NCI-H1048 (cell line): ENCODE measurements at places on chromosomes 1 and 21.

DNA sequence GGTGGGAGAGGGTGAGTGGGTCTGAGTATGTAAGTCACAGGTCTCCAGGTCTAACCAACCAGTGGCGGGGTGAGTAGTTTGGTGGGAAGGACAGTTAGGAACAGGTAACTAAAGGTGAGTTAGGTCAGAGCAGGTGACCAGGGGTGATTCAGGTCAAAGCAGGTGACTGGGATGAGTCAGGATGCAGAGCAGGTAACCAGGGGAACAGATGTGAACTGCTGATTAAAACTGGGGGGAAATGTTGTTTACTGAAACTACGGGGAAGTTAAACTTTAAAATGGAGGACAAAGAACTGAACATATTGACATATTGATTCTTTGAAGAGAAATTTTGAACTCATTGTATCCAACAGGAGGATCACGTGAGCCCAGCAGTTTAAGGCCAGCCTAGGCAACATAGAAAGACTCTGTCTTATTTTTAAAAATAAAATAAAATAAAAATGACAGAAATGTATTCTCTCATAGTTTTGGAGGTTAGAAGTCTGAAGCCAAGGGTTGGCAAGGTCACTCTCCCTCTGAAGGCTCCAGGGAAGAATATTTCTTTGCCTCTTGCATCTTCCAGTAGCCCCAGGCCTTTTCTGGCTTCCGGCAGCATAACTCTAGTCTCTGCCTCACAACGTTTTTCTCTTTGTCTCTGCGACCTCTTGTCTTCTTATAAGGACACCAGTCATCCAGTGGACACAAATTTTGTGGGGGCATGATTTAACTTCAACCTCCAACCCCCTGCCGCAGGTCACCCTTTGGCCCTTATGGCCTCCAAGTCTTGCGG lies 64.3 kb upstream of the TINAGL1 start:
- no peak for DNase-seq

DNA sequence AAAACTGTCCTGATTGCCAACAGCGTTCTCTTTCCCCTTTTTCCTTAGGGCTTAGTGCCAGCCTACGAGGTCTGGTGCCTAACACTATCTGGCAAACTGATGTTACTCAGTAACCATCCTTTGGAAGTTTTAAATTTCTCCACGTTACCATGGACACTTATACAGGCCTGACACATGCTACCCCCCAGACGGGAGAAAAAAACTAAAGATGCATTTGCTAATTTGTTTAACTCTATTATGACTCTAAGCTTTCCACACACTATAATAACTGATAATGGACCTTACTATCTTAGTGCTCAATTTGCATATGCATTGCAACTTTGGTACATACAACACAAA lies 36.8 kb downstream of the CLCA1 start:
- DNase-seq = no peak

- no peak for DNase-seq
Measured at GRCh38 chr1:184605941-184606340, 148.7 kb downstream of the EDEM3 start.

DNA sequence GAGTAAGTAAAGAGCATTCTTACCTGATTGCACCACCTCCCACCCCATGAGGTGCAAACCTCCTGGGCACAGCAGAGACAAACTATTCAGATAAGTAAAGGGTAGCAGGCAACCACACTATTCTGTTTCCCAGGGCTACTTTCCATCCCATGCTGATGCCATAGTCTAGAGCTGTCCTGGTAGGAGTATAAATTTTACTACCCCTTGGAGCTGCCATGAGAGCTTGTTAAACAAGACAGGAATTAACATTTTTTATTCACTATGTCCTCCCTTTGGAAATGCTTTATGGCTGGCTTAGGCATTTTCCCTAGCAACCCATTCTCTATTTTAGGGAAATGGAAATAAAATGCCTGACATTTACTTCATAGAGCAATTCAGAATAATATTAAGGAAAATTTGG lies 324.6 kb upstream of the USP25 start:
- DNase-seq = no peak

DNA sequence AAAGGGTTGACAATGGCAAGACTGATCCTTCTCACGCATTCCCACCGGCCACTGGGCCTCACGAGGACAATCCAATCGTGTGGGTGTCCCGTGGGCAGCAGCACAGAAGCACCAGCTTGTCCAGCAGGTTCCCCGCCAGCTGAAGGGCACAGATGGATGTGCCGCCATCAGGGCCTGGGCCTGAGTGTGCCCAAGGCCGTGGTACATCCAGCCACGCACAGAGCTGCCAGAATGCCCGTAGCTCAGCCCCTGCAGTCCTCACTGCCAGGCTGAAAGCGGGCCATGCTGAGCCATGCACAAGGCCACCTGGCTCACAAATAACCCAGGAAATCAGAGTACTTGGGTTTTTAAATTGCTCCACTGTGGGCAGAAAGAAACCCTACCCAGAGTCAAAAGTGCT lies 7.0 kb downstream of the NPHP4 start:
- no peak for DNase-seq

DNA sequence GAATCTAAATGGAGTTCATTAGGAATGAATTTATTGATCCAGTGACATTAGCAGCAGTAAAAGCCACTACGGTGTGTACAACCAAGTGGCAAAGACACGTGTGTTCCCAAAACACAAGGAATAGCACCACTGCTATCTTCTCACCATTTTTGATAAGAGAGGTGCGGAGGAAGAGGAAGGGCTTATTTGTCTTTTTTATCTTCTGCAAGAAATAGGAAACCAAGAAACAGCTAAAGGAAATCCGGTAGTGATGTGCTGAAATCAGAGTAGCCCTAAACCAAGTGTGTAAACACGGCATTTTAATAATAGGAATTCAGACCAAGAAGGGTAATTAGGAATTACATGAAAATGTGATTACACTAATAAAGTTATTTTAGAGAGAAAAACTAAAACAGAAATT lies 9.1 kb upstream of the SCYL3 start:
- DNase-seq = no peak

GRCh38 chr1:185786524-185786923 lies 52.3 kb downstream of the HMCN1 start:
- DNase-seq = no peak

GRCh38 chr1:36622741-36623648 lies 140.3 kb upstream of the CSF3R start:
- no peak for DNase-seq

DNA sequence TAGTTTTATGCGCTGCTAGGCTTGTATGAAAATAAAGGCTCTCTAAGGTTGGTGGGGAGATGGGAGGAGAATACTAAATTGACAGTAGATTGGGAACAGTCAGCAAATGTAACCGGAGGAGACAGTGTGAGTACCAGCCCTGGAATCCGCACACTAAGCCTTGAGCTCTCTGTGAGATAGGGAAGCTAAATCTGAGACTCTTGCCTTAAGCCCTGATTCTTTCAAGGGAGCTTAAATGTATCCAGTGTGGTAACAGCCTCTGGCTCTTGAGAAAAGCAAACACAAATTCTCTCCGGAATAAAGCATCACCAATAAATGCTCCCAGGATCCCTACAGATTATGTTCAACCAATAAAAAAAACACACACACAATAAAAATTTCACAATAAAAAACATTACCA lies 33.0 kb upstream of the PDPN start:
- DNase-seq = no peak

DNA sequence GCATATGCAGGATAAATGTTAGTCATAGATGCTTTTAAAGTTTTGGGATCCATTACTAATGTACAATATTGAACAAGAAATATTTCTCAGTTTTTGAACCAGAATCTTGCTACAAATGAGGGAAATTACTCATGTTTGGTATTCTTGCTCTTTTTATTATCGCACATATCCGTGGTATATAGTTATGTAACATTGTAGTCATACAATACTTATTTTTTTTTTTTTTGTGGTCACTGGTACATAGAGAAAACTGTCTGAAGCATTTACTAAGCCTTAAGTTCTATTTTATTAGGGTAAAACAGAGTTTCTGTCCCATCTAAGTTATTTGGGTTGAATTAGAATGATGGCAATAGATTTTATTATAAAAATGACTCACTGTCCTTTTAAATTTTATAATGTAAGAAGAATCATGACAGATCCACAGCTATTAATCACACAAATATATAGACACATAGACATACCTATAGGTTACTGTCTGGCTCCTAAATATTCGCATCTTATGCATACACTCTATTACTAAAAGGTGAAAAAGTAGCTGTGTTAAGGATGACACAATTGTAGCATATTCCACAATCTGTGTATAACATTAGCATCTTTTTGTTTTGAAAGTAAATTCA lies 18.0 kb upstream of the PRKAA2 start:
- no peak for DNase-seq

GRCh38 chr21:46108827-46109312 lies 11.0 kb downstream of the COL6A2 start:
- DNase-seq = no peak

DNA sequence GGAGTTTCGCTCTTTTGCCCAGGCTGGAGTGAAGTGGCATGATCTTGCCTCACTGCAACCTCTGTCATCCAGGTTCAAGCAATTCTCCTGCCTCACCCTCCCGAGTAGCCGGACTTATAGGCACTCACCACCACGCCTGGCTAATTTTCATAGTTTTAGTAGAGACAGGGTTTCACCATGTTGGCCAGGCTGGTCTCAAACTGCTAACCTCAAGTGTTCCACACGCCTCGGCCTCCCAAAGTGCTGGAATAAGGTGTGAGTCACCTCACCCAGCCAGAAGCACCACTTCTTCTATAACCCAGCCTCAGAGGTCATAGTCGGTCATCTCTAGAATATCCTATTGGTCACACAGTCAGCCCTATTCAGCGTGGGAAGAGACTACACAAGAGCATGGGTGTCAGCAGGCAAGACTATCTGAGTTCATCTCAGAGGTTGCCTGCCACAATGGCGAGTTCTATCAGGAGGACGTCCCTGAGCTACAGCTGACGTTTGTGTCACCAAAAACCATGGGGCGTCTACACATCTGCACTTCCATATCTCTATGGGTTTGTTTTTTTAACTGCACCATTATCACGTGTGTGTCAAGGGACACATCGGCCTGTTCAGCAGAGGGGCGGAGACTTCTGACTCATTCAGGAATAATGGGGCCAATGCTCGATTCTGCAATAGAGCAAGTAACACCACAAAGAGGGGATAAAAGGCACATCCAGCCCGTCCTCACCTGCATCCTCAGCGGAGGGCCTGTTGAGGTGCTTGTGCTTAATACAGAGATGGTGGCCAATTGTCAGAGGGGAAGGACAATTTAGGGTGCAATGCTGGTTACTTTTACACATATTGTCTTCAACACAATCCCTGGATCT lies 256.3 kb upstream of the IRF2BP2 start:
- no peak for DNase-seq

DNA sequence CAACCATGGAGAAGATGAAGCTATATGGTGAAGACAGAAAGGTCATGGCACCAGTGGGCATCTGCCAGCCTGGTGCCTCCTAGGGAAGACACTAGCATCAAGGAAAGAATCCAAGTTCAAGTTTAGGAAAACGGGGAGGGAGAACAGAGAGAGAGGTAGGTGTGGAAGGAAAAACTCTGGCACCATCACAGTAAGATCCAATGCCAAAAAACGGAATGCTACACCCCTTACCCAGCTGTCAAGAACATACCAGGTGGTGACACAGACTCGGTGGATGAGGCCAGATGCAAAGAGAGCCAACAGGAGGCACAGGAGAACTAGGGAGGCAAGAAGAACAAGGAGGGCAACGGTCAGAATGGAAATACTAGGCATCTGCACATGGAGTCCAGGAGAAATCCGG lies 3.6 kb downstream of the KRTCAP2 start:
- no peak for DNase-seq

GRCh38 chr1:24318615-24319311 lies 394 bp upstream of the GRHL3 start:
- DNase-seq = no peak

GRCh38 chr1:248787430-248787829 lies 31.9 kb upstream of the LYPD8 start:
- no peak for DNase-seq

DNA sequence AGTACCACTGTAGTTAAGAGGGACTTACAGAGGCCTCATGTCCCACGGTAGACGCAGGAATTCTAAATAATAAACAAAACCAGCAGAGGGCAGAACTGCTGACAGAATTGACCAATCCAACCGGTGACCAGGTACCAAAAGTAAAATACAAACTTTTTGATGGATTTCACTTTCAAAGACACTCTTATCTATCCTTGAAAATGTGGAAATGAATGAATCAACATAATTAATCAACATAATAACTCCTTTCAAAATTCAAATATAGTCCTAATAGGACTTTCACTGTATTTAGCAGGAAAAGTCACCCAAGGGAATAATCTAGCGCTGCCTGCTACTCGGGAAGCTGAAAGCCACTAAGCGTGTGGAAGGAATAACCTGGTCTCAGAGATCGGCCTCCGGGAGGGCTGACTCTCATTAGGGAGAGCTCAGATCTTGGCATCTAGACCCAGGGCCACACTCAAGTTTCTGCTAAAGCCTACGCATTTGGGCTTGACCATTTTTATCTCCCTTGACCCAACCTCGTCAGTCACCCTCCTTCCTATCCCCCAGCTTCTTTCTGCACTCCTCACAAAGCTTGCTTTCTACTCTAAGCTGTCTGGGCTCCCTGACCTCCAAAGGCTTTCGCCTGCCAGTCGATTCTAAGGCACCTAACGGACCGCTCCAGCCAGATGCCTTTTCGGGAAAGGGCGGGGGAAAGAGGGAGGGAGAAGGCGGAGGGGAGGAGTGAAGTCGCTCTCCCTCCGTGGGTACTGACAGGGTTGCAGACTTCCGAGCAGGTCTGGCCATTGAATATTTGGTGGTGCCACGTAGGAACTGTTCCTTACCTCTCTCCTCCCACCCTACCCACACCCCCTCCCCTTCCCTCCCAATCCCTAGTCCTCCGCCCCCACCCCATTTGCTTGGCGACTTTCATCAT lies 1.6 kb downstream of the COL11A1 start:
- no peak for DNase-seq
